Right ventricle myocardium inferior (tissue), 1 donor: ENCODE measurements at places on chromosomes 16 and 17.
A peak's percentile ranks its signal among the peaks of the same experiment; 100 is the strongest.

DNA sequence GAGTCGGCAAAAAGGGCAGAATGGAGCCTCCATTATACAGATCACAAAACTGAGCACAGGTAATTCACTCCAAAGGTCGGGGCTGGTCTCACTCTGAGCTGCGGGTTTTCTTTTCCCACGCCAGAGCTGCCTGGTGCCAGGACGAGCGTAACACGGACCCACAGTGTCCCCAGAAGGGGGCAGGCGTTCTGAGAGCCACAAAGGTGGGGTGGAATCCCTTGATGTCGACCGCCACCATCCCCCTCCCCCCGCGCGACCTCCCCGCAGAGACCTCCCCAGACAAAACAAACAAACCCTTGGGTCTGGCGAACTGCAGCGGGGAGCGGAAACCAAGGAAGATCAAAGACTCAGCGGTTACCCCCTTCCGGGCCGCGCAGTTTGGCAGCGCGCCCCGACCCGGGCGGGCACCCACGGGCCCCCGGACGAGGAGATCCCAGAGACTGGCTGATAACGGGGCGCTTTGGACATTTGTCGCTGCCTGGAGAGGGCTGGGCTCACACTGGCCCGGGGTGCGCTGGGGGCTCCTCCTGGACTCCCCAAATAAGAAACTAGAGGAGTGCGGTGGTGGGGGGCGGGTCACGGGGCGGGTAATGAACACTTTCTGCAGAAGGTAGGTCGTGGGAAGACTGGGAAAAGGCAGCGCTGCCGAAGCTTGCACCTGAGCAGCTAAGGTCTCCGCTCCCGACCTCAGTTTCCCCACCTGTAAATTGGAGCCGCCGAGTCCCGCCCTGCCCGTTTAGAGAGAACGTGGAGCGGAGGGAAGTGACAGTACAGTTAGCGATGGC, 664 bp upstream of the NKD1 start:
- no peak for DNase-seq

DNA sequence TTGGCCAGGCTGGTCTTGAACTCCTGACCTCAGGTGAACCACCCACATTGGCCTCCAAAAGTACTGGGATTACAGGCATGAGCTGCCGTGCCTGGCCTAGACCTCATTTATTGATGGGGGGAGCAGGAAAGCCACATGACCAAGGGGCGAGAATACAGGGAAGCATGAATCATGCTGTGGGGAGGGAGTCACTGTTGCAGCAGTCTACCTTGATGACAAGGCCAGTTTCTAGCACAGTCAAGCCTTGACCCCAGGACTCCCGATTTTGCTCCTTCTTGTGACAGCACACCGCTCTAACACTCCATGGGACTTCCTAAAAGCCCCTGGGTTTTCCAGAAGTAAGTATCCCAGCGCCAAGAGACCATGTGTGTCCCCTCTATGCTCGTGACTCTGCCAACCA, 42.9 kb upstream of the IRF8 start:
- DNase-seq = no peak

DNA sequence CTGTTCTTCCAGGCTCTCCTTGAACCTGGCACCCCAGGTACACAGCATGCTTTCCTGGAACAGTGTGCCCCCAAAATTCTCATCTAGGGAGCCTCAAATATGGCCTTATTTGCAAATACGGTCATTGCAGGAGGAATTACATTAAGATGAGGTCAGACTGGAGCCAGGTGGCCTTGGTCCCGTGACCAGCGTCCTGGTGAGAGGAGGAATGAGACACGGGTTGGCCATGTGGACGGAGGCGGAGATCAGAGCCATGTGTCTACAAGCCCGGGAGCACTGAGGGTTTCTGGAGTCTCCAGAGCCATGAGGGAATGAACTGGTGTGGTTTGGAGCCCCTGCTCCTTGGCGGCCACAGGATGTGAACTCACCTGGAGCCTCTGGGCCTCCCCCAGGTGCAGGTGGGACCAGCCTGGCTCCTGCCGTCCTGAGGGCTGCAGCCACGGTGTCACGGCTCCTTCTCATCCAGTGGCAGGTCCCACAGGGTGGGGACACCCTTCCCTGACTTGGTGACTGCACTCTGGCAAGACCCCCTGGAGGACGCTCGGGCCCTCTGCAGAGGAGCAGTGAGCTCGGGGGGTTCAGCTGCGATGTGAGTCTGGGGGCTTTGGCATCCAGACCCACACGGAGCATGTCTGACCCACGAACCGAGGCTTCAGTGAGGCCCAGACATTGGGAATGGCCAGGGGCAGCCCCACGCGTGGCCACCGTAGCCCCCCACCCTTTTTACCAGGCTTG, 21.8 kb upstream of the GNG13 start:
- DNase-seq = no peak

DNA sequence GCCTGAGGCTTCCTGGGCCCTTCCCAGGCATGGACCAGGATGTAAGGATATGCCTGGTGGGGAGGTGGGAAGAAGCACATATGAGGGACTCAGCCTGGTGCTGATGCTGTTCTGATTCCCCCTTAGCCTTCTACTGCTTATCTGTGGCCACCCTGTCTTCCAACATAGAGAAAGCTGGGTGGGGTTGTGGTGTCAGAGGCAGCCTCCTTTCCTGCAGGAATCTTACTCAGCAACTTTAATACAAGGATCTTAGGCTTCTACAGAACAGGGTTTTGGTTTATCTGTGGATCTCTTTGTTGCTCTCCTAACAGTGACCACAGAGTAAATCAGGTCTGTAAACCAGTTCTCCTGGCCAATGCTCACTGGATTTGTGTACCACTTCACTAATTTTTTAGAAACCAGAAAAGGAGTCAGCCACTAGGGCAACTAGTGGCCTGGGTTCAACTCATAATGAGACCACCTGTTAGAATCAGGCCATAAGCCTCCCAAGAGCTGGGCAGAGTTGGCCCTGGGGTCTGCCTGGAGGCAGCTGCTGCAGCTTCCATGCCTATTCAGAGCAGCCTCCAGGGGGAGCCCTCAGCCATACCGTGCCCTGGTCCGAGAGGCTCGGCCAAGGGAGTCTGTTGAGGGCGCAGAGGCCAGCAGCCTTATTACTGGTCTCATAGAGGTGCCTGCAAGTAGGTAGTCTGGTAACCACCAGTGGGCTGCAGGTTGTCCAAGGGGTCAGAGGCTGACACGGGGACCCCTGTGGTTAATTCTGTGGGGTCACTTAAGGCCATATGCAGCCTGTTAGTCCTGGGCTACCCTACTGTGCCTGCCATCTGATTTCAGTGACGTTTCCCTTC, 7.1 kb downstream of the HAS3 start:
- peak; percentile 67 for DNase-seq

- no peak for DNase-seq
These were observed 15.2 kb downstream of the CD300LF start for GRCh38 chr17:74697515-74697914.

- no peak for DNase-seq
These were observed 57.1 kb downstream of the HELZ start for GRCh38 chr17:67187927-67188326.

- no peak for DNase-seq
These were observed 79.1 kb upstream of the CDH5 start for GRCh38 chr16:66287416-66287815.

GRCh38 chr17:2122641-2123302, 67.9 kb downstream of the HIC1 start:
- DNase-seq = peak; percentile 85

- peak; percentile 65 for DNase-seq
These were observed 2.6 kb downstream of the PPP1R9B start for GRCh38 chr17:50147841-50148225.

DNA sequence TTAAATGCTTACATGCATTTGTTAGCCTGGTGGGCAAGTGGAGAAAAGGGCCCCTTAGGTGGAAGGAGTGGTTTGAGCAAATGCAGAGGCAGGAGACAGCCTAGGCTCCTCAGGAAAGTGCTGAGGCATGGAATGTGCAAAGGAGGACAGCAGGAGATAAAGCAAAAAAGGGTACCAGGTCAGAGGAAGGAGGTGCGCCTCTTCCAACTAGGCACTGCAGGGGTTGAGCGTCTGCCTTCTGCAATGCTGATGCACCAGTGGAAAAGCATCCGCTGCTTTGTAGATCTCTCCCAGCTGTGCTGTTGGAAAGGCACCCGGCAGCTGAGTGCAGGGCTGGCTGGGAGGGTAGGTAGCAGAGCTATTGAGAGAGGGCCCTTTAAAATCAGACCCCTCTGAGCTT, 287.0 kb upstream of the XYLT1 start:
- DNase-seq = no peak
